Activated CD4-positive, CD25-positive, alpha-beta regulatory T cell (primary cell): ENCODE measurements at places on chromosomes 2 and 18.

- DNase-seq, result no peak
These were observed 52.5 kb downstream of the AQP4 start for GRCh38 chr18:26813043-26813442.

DNA sequence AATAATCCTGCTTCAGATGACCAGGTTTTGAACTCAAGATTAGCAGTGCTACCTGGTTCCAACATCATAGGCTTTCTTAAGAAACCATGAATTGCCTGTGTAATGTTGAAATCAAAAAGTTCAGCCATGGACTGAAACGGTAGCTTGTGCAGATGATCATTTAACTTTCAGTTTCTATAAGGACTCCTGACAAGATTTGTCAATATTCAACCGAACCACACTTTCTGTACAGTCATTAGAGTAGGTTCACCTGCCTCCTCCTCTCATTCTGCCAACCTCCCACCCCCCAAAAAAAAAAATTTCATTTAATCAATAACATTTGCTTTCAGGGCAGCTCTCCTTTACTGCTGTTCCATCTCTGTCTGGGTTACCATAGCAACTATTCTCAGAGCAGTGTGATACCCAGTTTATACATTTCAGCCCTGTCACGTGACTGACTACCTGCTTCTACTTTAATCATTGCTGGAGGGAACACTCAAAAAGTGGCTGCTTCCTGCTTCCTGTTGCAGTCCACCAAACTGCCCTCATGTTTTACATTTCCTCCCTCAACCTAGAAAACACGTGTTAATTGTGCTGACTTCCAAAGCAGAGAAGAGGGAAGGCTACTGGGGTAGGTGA is 275.5 kb downstream of the SS18 start:
- DNase-seq, result no peak

DNA sequence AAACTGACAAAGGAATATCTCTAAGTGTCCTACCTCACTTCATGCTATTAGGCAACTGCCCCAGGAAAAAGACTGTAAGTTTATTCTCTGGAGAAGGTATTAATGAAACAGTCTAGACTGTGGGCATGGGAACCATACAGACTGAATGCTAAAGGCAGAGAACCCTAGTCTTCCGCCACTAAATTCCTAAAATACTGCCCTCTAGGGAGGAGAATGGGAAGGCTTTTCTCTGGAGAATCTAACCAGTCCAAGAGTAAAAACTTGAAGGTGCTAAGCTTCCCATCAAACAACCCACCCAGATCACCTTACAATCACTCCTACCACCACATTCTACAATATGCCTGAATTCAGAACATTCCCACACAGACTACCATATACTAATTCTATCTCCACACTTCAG is 3.4 kb downstream of the SRBD1 start:
- no peak for DNase-seq

DNA sequence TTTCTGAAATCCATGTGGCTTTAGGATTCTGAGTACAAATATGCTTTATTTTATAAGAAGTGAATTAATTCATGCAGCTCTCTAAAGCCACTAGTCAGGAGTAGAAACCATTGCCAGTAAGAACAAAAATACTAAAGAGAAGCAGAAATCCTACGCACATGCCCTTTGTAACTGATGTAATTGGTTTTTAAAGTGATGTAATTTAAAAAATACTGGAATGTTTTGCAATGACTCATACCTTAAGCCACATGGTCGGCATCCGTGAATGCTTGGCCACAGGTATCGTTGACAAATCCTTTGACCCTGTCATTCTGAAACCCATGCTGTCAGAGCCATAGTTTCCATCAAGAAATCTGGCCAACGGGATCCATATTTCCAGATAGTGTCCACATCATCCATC is 213.3 kb downstream of the ACKR3 start:
- DNase-seq, result no peak

DNA sequence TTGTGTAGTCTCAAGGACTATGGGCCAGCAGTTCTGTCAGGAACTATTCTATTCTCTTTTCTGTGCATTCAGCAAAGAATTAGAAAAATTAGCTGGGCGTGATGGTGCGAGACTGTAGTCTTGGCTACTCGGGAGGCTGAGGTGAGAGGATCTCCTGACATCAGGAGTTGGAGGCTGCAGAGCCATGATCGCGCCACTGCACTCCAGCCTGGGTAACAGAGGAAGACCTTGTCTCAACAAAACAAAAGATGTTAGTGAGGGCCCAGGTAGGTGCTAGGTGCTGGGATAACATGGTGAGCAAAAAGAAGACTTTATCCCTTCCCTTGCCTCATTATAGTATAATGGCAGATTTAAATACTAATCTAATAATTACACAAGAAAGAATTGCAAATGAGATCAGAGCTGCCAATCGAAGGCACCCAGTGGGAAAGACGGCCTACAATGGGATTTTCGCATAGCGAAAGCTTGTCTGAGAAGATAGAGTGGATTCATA is 447 bp upstream of the MRPL19 start:
- DNase-seq, result no peak

- DNase-seq, result no peak
These were observed 69.6 kb downstream of the ZNF516 start for GRCh38 chr18:76425146-76426131.

GRCh38 chr2:39948016-39948719 is 169.1 kb upstream of the THUMPD2 start:
- DNase-seq, result no peak

GRCh38 chr18:64259871-64260270 is 111.0 kb upstream of the LINC00305 start:
- DNase-seq, result no peak

DNA sequence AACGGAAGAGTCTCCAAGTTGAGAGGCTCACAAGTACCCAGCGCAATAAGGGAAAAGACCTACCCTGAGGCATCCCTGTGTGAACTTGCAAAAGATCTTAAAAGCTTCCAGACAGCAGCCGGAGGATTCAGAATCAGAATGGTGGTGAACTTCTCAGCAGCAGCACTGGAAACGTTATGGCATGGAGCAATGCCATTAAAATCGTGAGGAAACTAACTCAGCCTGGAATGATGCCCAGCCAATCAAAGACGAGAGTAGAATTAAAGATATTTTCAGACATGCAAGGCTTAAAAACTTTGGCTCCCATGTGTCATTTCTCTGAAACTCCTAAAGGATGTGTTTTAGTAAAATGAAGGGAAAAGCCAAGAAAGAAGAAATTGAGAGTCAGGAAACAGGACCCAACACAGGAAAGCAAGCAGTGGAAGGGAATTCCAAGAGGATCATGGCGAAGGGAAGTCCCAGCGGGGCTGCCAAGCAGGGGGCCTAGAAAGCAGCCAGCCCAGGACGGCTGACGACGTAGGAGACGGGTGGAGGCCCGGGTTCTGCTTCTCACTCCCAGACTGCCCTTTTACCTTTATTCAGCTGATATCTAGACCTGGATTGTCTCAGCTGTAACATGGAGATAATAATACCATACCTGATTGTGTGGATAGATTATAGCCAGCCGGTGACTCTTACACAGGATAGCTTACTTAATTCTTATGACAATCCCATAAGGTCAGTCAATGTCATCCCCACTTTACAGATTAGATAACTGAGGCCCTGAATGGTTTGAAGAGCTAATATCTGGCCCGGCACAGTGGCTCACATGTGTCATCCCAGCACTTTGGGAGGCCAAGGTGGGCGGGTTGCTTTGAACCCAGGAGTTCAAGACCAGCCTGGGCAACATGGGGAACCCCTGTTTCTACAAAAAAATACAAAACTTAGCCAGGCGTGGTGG is 92.8 kb downstream of the ASAP2 start:
- no peak for DNase-seq

DNA sequence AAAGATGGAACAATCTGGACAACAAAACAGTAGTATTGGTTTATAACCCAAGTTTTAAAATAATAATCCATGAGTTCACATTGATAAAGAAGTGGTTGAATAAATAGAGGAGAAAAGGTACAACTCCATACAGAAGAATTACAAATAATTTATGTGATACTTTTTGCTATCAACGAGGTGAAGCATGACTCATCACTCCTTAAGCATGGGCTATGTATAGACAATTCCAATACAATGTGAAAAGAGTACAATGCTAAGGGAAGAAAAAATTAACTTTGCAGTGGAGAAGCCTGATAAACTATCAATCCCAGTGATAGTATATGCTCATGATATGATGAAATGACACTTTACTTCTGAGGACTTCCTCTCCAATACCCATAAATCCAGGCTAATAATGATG is 312.9 kb downstream of the GULP1 start:
- no peak for DNase-seq

- no peak for DNase-seq
These were observed 54.0 kb upstream of the STRN start for GRCh38 chr2:37020212-37020886.

DNA sequence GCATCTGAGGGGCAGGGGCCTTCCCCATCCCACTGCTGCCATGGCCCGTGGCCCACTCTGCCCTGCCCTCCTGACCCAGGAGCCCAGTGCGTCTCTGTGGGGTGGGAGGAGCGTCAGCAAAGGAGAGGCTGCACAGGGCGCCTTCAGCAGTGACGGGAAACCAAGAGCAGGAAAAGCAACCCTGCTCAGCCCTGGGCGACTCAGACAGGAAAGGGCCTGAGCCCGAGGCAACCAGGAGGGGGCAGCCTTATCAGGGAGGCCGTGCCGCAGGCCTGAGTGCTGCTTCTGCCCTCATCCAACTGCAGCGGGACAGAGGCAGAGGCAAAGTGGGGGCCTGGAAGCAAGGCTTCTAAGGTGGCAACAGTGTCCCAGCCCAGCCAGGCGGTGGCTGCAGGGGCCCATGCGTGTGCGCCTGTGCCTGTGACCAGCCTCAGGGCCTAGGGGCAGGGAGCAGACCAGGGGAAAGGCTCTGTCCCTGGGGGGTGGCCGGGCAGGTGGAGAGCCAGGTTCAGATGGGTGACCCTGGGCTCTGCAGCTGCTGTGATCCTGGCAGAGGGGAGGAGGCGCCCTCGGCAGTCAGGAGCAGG is 23.3 kb upstream of the ALPI start:
- no peak for DNase-seq

DNA sequence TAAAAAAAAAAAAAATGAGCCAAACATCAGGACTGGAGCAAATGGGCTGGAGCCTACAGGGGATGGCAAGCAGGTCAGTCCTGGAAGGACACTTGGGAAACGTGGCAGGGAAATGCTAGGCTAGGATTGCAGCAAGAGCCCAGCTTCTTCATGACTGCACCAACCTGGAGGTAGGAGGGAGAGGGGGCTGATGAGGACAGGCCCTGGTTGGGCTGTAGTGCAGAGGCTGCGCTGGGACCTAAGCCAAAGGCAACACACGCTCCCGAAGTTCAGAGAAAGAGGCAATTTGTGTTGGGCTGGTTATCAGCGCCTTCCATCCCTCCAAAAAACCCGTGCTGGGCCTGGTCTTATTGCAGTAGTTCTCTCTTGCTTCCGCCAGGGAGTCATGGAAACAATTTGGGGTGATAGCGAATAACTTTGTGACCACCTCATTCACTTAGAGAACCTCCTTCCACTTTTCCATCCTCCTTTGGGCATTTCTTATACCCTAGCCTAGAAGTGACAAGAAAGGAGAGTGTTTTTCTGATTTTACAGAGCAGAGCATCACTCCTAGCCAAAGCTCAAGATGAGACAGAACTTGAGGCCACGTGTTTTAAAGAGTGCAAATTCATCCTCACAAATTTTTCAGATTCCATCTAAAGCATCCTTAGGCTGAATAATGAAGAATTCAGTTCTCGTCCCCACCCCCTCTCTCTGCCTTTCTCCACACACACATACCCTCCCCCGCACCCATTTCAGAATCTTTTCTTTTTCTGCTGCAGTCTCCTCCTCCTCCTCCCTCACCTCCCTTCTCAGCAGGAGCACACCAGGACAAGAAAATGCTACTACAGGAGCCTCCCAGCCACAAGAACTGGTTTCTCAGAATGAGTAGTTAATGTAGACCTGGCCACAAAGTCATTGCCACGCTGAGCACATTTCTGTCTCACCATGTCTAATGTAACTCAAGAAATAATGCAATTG is 82.5 kb upstream of the STPG4 start:
- no peak for DNase-seq

- DNase-seq, result no peak
These were observed 19.6 kb downstream of the B3GNT2 start for GRCh38 chr2:62215306-62216064.

DNA sequence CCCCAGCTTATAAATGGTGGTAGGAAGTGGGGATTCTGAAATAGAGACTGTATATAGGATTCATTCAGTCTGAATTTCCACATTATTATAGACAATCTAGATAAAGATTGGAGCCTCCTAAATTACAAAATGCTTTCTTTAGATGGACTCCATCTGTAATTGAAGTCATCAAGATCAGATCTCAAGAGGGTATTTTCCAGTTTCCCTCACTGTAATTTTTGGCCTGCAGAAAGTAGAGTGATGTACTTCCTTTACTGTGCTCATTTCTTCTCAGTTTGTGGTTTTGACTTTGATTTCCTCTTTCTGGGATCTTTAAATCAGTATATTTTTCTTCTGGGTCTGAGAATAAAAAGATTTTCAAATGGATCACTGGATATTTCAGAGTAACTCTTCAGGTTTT is 7.2 kb downstream of the BABAM2 start:
- DNase-seq, result no peak

DNA sequence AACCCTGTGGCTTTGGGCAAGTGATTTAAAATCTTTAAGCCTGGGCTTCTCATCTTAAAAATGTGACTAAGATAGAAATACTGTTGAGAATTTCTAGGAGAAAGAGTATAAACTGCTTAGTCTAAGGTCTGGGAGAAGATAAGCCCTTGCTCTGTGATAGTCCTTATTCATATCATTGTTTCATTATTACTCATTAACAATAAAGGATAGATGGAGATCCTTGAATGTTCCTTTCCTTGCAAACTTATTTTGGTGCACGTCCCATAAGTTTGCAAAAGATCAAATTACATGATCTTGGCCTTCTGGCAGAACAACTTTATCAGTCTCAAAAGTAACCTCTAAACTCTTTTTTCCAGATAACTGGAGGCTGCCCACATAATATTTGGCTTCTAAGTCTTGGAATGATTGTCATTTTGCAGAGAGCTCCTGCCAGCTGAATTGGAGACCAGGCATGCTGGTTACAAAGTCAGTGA is 138.3 kb downstream of the FAM124B start:
- no peak for DNase-seq

DNA sequence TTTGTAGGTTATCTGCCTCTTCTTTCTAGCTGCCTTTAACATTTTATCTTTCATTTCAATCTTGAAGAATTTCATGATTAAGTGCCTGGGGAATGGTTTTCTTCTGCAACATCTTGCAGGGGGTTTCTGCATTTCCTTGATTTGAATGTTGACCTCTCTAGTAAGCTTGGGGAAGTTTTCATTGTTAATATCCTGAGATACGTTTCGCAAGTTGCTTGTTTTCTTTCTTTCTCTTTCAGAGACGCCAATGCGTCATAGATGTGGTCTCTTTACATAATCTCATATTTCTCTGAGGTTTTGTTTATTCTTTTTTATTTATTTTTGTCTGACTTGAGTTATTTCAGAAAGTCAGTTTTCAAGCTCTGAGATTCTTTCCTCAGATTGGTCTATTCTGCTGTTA is 225.7 kb downstream of the XIRP2 start:
- DNase-seq, result no peak
